ENCODE measurements at places on chromosomes 4 and X.

GRCh38 chrX:41857670-41858069, 65.7 kb downstream of the CASK start:
- DNase-seq: no peak

DNA sequence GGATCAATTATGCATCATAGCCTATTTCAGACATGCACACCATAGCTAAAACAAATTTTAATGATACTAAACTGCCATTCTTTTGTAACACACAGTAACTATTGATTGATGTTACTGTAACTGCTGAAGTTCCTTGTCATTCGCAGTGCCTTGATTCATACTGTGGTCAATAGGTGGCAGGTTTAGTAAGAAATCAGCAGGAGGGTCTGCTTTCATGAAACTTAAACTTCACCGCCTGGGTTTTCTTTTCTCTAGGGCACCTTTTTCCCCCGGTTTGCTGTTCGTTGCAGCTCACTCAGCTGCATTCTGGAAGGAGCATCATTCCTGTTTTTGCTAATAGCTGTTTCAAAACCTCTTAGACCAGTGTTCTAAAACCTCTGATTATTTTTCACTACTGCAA, 88.1 kb downstream of the RPA4 start:
- DNase-seq: no peak

- no peak for DNase-seq
These were observed 6.7 kb downstream of the LAMP2 start for GRCh38 chrX:120462370-120462769.

DNA sequence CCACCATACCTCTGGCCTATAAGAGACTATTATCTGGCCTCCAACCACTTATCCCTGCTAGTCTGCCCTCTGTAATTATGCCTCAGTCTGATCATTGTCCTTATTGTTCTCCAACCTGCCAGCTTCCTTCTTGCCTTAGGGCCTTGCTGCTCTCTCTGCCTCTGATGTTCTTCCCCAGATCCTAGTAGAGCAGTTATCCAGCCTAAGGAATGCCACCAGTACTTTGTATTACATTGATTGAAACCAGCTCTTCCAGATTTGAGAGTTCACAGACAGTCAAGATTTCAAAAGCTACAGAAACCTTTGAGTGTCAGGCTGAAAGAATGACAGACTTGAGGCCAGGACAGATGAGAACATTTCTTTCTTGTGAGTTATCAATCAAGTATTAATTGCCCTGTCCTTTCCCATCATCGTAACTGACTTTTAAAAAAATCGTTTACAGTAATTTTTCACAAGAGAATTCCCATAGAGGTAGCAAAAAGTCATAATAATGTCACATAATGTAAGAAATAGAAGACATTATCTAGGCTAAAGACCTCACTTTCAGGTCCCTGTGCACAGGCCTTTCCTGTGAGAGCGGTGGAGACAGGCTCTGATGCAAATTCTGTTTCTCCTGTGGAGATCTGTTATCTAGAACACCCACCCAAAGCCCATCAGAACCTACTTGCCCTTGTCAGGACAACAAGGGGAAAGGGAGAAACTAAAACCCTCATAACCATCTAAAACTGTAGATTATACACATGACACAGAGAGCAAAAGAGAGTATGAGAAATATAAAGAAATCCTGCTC, 64.1 kb upstream of the GUCY1A1 start:
- DNase-seq: no peak

GRCh38 chrX:130339408-130340222, at the start of gene SLC25A14:
Gene SLC25A14 (plus strand): TSS chrX:130339919. CDS start chrX:130340279, 360 bp downstream.
- DNase-seq: peak; percentile 77

DNA sequence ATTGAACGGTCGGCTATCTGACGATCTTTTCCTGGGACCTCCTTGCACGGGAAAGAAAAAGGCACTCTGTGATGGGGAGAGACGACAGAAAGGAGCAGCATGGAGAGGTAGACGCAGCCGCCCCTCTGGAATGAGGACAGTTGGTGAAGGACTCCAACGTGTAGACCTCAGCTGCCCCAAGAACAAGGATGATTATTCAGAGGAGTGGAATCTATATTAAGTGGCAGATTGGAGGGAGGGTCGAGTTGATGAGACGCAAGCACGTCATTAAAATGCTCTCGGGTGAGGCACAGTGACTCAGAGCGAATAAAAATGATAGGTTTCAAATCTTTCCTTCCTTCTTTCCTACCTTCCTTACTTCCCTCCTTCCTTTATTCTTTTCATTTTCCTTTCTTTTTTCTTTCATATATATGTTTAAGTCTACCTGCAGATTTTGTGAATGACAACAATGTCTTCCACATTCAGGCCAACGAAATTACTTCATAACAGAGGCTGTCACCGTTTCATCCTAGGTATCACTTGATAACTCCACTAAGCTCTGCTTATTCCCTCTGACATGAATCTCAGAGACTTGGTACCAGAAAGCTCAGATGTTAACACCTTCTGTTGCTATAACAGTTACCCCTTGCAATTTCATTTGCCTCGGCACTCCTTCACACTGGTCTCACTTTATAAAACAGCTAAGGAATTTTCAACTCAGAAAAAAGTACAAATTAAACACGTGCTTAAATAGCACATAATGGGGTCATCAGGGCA, 110.0 kb upstream of the PPARGC1A start:
- no peak for DNase-seq

DNA sequence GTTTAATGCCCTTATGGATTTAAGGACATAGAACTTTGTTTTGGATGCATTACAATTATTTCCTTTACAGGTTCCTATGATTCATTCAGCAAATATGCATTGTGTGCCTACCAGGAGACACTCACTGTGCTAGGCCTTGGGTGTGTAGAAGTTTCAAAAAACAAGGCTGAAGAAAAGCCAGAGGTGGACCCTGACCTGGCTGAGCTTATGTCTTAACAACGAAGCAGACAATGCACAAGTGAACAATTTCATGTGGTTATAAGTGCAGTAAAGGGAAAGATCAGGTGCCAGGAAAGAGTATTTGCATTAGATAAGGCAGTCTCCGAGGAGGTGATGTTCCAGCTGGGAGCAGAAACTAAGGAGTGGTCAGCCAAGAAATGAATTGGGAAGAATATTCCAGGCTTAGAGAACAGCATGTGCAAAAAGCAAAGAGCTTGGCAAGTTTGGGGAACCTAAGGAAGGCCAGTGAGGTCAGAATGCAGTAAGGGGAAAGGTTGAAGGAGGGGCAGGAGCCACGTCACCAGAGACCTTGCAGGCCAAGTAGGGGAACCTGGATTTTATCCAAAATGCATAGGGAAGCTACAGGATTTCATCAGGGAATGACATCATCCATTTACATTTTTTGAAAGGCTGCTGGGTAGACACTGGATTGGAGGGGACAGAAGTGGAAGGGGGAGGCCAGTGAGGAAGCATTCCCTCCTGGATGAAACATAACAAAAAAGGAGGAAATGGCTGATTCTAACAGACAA, 193.6 kb downstream of the SOWAHB start:
- DNase-seq: no peak

DNA sequence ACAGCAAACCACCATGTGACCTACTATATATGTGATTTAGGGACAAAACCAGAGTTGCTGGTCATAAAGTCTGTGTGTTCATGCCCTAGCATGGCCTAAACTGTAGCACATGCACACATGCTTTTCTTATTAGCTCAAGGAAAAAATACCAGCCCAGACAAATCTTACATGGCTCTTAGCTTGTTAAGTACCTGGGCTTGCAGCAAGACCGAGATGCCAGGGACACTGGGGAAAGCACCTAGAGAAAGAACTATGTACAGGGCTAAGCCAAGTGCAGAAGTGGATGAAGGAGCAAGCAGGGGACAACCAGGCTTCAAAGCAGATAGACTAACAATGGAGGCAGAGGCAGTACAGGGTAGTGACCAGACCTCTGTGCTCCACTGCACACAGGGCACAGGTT, 3.4 kb upstream of the GABRE start:
- DNase-seq: no peak

GRCh38 chr4:7166981-7167700, 25.2 kb upstream of the SORCS2 start:
- DNase-seq: no peak

- DNase-seq: no peak
These were observed 67.4 kb downstream of the ZNF827 start for GRCh38 chr4:145871209-145871608.

DNA sequence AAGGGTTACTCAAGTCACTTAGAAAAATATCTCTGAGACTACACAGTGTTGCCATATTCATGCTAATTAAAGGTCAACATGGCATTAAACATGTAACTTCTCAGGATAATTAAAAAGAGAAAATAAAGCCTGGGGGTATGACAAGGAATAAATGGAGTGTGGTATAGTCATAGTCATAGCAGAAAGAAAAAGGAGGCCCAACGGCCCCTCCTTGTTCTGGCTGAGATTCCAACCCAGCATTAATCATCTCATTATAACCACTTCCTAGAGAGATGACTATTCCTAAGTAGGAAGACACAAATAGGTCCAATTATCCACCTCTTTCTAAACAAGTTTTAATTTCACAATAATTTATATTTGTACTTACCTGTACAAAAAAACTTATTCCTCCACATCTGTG, 778.4 kb upstream of the AADAT start:
- DNase-seq: no peak

DNA sequence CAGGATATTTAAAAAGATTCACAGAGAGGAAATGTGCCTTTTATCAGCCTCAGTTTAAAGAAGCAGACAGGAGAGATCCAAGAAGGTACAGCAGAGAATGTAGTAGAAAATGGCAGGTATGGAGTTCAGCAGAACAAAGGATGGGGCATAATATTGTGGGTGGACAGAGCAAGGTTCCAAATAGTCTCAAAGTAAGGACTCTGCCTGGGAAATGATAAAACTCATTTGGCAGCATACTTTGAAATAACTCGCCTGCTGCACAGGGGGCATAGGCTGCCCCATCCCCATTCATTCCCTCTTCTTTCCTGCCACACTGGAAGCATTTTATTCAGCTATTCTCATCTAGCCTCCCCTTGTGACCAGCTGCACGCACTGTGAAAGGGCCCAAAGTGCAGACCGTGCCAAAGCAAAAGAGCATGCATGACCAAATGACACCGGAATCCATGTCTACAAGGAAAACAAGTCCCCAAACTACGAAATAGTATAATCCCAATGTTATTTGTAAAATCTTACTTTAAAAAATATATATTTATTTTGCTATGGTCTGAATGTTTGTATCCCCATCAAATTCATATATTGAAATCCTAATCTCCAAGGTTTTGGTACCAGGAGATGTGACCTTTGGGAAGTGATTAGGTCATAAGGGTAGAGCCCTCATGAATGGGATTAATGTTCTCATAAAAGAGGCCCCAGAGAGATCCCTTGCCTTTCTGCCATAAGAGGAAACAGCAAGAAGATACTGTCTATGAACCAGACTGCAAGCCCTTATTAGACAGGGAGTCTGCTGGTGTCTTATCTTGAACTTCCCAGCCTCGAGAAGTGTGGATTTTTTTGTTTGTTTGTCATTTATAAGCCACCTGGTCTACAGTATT, 77.4 kb upstream of the PRSS48 start:
- no peak for DNase-seq

DNA sequence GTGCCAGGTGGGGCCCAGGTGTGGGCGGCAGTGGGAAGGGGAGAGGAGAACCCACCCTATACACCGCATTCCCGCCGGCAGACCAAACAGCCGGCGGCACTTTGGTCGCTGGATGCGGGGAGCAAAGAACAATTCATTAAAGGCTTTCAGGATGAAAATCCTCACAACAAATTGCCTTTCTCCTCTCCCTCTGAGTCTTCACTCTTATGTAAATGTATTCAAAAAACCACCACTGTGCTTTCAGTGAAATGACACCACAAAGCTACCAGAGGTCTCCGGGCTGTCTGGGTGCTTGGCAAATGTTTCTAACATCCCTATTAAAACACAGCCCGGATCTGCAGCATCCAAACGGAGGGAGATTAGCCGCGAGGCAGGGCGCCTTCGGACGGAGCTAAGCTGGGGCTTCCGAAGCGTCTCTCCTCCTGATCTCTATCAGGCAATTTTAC, 171.8 kb upstream of the TBL1X start:
- DNase-seq: no peak

- DNase-seq: no peak
These were observed 25.4 kb downstream of the C4orf17 start for GRCh38 chr4:99536271-99536670.

GRCh38 chr4:67685532-67685859, 15.5 kb downstream of the UBA6 start:
- no peak for DNase-seq

- DNase-seq: no peak
These were observed at the start of gene CFAP47 for GRCh38 chrX:35919536-35920309. Gene CFAP47 (plus strand): TSS chrX:35919734. CDS start chrX:35919800, 66 bp downstream.

- DNase-seq: no peak
These were observed 5.9 kb downstream of the NKX1-1 start for GRCh38 chr4:1400191-1400805.

GRCh38 chr4:15547392-15547791, 77.7 kb downstream of the CC2D2A start:
- peak; percentile 44 for DNase-seq

GRCh38 chrX:30680618-30681017, 27.4 kb downstream of the GK start:
- DNase-seq: no peak

GRCh38 chr4:186150926-186151325, 40.4 kb upstream of the CYP4V2 start:
- DNase-seq: no peak

GRCh38 chr4:183098019-183098722, 886 bp upstream of the WWC2 start:
- peak; percentile 1 for DNase-seq

DNA sequence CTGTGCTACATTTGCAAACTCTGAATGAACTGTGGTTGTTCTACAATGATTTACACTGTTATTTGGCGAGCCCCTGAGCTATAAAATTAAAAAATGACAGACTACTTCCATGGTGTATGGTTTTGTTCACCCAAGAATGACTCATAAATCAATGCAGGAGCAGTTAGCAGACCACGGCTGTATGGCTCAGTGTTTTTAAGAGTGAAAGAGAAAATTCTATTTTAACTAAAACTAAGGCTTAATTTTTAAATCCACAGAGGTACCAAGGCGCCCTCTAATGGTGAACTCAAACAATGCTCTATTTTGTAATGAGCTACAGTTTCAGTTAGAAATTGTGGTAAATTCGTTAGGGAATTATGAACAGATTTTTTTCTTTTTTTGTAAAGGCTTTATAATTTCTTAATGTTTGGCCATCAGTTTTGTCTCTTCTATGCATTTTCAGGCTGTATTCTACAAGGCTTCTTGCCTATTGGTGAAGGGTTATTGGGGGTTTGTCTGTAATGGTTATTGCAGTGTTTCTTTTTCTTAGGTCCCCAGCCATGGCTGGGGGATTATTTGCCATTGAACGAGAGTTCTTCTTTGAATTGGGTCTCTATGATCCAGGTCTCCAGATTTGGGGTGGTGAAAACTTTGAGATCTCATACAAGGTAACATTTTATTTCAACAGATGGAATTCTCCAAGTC, 32.5 kb downstream of the HMGB2 start:
- peak; percentile 53 for DNase-seq

- DNase-seq: no peak
These were observed 4.2 kb upstream of the PKD2 start for GRCh38 chr4:88003261-88003660.

GRCh38 chr4:114964026-114964425, 149.4 kb downstream of the NDST4 start:
- no peak for DNase-seq

DNA sequence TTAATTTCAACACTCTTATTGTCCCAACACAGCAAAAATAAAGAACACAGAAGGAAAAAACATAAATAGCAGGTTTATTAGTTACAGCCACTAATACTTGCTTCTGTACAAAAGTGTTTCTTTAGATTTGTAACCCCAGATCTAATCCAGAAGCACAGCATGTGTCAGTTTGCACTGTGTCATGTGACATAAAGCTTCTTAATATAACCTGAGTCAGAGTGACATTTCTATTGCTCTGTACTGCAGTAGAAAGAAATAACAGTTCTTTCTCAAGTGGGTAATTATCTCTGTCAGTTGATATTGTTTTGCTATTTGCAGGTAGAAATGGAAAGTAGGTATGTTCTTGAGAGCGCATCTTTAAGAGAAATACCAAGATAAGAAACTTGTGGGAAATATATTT, 422.5 kb downstream of the ZIC3 start:
- no peak for DNase-seq

Data from CD4-positive, alpha-beta T cell treated with Interleukin-10 for 1 hour (primary cell).